ENCODE measurements at places on chromosomes 6 and 20.

DNA sequence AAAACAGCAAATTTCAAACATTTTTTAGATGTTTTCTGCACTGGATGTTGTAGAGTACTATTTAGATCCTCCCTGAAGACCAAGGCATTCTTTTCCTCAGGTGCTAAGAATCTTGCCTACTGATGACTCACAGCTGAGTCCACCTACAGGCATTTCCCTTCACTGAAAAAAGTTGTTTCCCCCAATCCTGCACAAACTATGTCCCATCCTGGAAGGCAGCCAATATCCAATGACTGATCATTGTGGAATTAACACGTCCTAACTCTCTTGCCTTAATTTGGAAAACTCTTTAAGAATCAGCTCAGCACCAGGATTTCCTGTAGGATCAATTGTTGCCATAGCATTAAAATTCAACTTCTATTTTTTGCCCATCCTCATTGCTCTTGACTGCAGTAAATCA is 268.4 kb upstream of the IRAK1BP1 start:
- no peak for DNase-seq

GRCh38 chr6:167479901-167480648 is 155.2 kb downstream of the TTLL2 start:
- no peak for DNase-seq

DNA sequence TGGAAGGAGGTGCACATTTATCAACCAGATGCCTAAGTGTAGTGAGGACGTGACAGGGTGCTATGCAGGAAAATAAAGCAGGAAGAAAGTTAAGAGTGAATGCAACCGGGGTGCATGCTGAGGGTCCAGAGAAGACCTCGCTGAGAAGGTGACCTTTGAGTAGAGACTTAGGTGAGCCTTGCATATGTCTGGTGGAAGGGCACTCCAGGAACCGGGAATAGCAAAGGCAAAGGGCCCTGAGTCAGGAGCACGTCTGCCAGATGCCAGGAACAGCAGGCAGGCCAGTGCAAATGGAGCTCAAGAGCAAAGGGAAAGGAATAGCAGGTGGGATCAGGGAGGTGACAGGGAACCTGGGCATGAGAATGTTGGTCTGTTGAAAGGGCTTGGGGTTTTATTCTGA is 445.5 kb downstream of the PREX1 start:
- DNase-seq: no peak

DNA sequence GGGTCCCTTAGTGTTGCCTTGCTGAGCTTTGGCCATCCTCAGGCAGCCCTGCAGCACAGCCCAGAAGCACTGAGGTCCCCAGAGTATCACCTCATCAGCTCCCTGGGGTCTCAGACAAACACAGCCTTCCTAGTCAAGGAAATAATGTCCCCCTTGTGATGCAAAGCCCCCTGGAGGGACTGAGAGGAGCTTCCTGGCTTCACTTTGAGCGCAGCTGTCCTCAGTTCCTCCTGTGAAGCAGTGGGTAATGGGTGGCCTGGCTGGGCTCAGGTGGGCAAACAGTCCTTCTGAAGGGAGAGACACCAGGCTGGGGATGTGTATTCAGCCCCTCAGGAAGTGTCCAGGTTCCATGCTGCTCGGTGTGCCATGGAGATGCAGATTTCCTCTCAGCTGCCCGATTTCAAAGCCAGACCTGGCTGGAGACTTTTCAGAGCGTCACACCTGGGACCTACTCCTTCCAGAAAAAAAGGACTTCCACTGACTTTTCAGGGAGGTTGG is 79.2 kb upstream of the FOXA2 start:
- DNase-seq: no peak

DNA sequence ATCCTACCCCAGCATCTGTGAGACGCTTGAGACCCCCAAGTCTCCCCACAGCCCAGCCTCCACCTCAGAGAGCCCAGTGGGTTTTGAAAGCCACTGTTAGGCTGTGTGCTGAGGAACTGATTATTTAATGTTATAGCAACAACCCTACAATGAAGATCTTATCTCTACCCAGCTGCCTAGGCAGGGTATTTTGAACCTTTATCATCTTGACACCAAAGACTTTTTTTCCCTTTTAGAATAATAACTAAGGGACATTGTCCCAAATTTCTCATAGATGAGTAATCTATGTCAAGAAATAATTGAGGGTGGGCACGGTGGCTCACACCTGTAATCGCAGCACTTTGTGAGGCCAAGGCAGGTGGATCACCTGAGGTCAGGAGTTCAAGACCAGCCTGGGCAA is 26.2 kb downstream of the HM13 start:
- DNase-seq: no peak

- DNase-seq: no peak
Measured at GRCh38 chr6:41715795-41716515, 19.5 kb downstream of the TFEB start.

GRCh38 chr20:17282501-17282900 is 55.7 kb downstream of the PCSK2 start:
- no peak for DNase-seq

DNA sequence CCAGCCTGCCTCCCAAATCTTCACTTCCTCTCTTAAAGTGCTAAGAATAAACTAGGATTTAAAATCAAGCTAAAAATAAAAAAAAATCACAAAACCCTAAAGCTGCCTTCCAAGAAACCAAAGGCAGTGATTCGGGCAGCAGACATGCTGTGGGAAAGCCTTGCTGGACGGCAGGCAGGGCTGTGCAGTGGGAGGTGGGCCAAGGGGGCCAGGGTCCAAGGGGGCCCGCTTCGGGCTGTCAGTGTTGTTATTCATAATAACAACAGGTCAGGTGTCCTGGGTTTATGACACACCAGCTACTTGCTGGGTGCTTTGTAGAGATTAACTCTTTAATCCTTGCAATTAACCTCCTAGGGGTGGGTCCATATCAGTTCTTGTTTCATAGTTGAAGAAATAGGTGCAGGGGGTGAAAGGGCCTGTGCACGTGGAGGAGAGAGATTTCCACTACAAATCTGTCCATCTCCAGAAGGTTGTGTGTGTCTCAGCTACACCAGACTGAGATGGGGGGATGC is 40.4 kb downstream of the CD40 start:
- DNase-seq: peak; percentile 60

- DNase-seq: peak; percentile 88
Measured at GRCh38 chr6:169075211-169075914, 178.3 kb downstream of the THBS2 start.

GRCh38 chr6:133128191-133128590 is 113.0 kb upstream of the EYA4 start:
- no peak for DNase-seq
